ENCODE measurements at places on chromosomes 4 and X.

- DNase-seq = no peak
These were observed 143.8 kb upstream of the OTUD4 start for GRCh38 chr4:145324161-145324560.

DNA sequence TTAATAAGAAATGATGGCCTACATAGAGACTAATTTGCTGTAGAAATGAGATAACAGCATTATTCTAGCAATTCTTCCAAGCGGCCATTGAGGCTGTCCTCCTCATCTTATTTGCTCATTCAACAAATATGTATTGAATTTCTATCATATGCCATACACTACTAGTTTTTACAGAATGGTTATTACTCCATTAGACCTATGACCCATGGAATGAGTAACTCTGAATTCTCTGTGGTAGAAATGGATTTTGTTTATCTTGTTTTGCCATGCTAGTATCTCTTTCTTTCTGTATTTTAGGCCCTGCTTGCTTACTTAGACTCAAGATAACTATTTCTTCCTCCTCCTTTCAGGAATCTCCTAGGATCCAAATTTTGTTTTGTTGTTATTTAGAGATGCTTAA is 103.5 kb downstream of the RPA4 start:
- no peak for DNase-seq

DNA sequence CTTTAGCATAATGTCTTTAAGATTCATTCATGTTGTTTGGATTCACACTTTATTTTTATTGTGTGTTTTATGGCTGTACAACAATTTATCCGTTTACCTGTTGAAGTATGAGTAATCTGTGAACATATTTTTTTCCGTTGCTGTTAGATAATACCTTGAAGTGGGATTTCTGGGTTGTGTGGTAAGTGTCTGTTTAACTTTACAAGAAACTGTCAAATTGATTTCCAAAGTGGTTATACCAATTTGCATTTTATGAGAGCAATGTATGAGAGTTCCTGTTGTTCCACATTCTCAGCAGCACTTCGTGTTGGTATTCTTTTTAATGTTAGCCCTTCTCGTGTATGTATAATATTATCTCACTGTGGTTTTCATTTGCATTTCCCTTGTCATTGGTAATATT is 53.6 kb downstream of the USP53 start:
- no peak for DNase-seq

DNA sequence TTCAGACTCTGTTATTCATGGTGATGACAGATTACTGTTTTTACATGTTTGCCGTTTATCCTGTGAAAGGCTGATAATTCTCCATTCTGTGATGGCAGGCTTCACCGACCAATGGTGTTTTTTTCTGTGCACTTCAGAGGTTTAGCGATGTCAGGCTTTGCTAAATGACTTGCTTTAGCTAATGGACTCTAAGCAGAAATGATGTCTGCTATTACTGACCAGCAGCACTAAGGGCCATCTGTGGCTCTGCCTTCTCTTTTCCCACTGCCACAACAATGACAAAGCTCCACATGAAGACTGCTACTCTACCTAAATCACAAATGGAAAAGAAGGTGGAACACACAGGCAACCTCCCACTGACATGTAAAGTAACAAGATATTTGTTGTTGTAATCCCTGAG is 68.4 kb upstream of the ALB start:
- DNase-seq = no peak

GRCh38 chrX:135585153-135585552 is 64.7 kb downstream of the INTS6L start:
- no peak for DNase-seq

DNA sequence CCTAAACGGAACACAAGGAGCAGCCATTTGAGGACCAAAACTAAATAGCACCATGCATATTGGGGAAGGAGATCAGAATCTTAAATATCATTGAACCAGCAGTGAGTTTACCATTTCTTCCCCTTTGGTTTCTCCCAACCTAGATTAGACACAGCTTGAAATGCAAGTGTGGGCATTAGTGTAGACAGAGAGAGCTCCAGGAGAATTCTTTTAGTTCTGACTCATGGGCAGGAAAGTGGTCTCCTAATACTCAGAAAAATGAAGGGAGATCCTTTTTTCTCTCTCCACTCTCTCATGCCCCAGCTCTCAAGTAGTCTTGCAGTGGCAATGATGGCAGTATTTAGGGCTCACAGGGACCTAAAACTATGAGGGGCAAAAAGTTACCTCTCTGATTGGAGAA is 567.9 kb downstream of the INPP4B start:
- no peak for DNase-seq

- no peak for DNase-seq
These were observed 4.0 kb downstream of the HERC6 start for GRCh38 chr4:88382621-88383020.

- DNase-seq = peak; percentile 80
These were observed 94.9 kb upstream of the TBC1D9 start for GRCh38 chr4:140851032-140851636.

- DNase-seq = no peak
These were observed 1199.7 kb upstream of the TENM3 start for GRCh38 chr4:181043486-181043885.

- DNase-seq = no peak
These were observed 1.9 kb downstream of the ARHGAP6 start for GRCh38 chrX:11663875-11664210.

DNA sequence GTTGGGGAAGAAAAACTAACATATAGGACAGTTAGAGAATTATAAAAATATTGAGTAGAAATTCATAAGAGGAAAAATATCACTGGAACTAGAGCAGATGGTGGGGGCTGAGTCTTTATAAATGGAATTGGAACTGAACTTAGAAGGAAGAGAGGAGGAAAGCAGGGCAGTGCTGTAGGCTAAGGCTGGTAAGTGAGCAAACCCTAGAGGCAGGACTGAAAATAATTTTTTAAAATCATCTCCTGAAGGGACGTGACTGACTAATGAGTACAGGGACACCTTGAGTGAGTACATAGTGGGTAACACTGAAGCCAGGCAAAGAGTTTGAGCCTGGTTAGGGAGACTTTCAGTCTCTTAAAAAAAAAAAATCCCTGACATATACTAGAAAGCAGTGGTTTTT is 63.3 kb downstream of the GALNT7 start:
- peak; percentile 19 for DNase-seq

DNA sequence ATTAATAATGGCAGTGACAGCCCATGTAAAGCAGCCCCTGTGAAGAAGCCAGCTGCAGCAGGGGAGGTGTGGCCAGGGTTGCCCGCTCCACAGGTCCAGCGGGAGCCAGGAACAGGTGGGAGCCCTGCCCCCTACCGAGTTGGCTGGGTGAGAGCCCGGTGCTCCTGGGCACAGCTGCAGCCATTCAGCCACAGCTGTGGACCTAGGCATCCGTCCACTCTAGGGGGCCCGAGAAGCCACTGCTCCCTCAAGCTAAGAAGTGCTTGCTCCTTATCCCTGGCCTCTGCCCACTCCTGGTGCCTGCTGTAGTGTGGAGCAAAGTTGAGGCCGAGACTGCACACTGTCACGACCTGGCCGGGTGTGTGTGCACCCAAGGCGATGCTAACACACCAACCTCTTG is 1469.0 kb downstream of the PCDH7 start:
- DNase-seq = no peak

DNA sequence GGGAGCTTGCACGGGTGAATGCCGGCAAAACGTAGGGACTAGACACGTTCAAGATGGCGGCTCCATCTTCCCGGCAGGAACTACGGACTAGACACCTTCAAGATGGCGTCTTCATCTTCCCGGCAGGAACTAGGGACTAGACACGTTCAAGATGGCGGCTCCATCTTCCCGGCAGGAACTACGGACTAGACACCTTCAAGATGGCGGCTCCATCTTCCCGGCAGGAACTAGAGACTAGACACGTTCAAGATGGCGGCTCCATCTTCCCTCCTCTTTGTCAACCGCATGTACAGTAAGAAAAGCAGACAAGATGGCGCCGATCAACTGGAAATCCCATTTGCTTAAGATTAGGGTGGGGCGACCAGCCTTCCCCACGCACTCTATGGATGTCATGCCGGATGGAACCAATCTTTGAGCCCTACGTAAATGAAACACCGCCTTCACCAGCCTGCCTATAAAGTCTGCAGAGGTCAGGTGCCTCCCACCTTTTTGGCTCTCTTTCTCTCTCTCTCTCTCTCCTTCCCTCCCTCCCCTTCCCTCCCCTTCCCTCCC is 222.4 kb downstream of the CRLF2 start:
- peak; percentile 86 for DNase-seq

DNA sequence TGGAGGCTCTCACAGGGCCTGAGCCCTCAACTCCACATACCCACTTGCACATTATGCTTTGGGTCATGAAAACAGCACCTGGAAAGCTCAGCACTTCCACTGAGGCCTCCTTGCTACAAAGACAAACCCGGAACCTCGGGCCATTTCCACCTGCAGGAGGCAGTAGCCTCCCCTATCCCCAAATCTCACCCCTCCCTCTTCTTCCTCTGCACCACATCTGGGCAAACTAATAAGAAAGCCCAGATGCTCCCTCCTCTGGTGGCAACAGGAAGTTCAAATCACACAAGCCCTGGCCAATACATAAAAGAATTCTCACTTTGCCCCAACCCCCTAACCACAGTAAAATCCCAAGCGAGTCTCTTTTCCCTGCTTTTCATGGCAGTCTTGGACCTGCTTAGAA is 136.4 kb downstream of the MAPK10 start:
- DNase-seq = no peak

GRCh38 chrX:31117266-31117665 is 45.4 kb upstream of the FTHL17 start:
- DNase-seq = no peak

- no peak for DNase-seq
These were observed 262.7 kb upstream of the MAD2L1 start for GRCh38 chr4:120329386-120329785.

GRCh38 chr4:1604706-1605205 is 79.4 kb downstream of the FAM53A start:
- no peak for DNase-seq

DNA sequence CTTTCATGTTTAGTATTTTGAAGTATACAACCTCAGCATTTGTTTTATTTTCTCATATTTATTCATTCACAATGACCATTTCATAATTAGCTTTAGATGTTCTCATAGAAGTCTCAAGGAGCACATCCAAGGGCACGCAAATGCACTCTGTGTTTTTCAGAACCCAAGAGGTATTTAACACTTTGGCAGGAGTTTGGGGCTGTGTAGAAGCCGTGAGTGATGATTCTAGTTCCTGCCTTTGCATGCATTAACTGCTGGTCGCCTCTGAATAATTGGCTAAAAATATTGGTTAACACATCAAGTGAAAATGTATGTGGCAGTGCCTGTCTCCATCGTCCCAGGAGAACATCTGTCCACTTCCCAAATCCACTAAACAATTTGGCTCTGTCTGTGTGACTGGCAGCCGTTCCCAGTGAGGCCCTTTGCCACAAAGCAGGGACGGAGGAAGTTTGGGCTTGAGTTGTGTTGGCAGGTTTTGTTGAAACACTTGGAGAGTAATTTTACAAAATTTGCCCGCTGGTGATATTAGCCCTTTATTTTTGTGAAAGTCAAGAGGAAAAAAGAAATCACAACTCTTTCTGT is 730.7 kb upstream of the SLIT2 start:
- no peak for DNase-seq
